ENCODE measurements at places on chromosomes 7 and 10.

DNA sequence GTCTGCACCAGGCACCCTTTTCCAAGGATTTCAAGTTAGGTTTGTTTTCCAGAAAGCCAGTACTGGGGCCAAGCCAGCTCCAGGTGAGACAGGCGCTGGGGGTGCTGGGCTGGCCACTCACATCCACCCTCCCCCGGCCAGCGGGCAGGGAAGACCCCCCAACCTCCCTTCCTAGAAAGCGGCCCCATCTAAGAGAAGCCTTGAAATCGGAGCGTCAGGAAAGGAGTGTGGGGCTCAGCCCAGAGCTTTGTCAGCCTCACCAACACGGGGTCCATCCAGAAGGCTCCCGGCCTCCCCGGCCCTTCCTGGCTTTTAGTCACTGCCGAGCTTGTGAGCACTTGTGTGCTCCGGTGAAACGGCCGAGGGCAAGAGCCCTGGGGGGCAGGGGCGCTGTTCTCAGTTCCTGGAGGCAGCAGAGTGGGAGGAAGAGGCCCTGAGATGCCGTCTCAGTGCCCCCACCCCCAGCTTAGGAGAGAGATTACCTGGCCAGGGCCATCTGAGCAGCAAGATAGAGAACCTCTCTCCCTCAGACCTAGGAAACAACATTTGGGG lies 39.6 kb downstream of the PDGFA start:
- DNase-seq: no peak

- DNase-seq: no peak
Measured at GRCh38 chr7:156948361-156948760, 1.2 kb upstream of the NOM1 start.

- no peak for DNase-seq
Measured at GRCh38 chr10:105189463-105189800, 548.3 kb downstream of the SORCS3 start.

DNA sequence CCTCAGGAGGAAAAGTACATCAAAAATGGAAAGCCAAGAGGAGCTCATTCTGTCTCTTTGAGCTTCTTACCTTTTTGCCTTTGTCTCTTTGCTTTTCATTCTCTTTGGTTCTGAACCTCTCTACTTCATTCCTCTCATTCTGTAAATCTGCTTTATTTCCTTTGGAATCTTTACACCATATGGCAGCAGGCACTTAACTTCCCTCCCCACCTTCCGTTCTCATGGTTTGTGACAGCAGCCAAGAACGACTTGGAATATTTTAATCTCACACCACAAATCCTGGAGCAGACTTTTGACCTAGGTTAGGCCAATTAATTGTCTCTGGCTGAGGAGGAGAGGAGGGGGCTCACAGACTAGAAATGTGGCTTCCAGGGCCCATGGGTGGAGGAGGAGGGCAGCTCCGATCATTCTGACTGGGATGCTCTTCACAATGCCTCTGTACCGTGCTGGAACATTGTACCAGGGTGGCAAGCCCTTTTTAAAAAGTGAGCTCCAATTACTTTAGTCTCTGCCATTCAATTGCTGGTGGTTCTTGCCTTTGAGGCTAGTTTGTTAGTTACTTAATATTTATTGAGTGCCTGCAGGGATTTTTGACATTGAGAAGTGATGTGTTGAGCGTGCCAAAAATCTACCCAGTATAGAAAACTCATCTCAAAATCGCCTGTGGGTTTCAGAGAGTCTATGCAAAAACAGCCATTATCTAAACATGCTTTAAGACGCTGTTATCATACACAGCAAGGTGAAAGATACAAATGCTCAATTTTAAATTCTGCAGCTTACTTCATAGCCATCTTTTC lies 386.6 kb downstream of the DPP6 start:
- DNase-seq: no peak

GRCh38 chr7:135726276-135726788 lies 1.7 kb downstream of the SLC13A4 start:
- DNase-seq: no peak

All from activated T-helper 9 cell treated with anti-CD3 and anti-CD28 coated beads, Interleukin-2, amount 50 U/mL, for 16 hours (primary cell).